ENCODE measurements at places on chromosomes 6 and 20. TPM values are rescaled to one million over a fixed set of nuclear protein-coding genes. Genes with fewer than 3 reads are reported as not detected.

The PRDM13 gene
- not detected for total RNA-seq

The CALHM4 gene
- not detected for total RNA-seq

The LHFPL5 gene
- total RNA-seq: not detected

The CST5 gene
- not detected for total RNA-seq

The CCN6 gene
- total RNA-seq: not detected

The HLA-G gene
- total RNA-seq: not detected

The OR12D3 gene
- not detected for total RNA-seq

The TPD52L1 gene
- total RNA-seq: 24.6 TPM

The BPIFB4 gene
- total RNA-seq: not detected

The ADGRB3 gene
- 0.74 TPM for total RNA-seq

The JPH2 gene
- total RNA-seq: 5.6 TPM

The CDKAL1 gene
- total RNA-seq: 13.2 TPM

The IMPG1 gene
- total RNA-seq: not detected

The ACTR5 gene
- 6.3 TPM for total RNA-seq

The MCHR2 gene
- not detected for total RNA-seq

The C2 gene
- 60.8 TPM for total RNA-seq

The C6orf132 gene
- total RNA-seq: 1.3 TPM

The PGC gene
- total RNA-seq: not detected

The PLA2G7 gene
- total RNA-seq: 8.1 TPM

The ADNP gene
- 42.0 TPM for total RNA-seq

The SIRPB1 gene
- 7.6 TPM for total RNA-seq

The DYNLRB1 gene
- total RNA-seq: 131 TPM

Data from mesenteric fat pad (tissue), 1 donor.